Stimulated activated CD8-positive, alpha-beta memory T cell treated with anti-CD3 and anti-CD28 coated beads, Interleukin-15, amount 100 ng/mL, for 1 hour (primary cell): ENCODE measurements at places on chromosomes 7 and 10.

DNA sequence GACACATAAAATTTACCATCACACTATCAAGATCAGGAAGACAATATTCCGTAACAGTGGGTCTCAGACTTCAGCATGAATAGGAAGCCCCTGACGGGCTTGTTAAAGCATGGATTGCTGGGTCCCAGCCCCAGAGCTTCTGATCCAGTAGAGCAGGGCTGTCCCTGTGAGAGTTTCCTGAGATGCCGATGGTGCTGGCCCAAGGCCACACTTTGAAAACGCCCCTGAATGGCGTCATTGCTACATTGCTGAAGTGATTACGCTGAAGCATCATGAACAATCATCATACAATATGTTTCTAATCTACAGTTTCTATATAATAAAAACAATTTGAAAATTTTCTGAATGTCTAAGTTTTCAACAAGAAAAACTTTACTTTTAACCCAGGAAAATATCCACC lies 38.0 kb upstream of the TMEM72 start:
- DNase-seq, result no peak

- no peak for DNase-seq
Observed at GRCh38 chr7:148929176-148929575, 45.1 kb upstream of the EZH2 start.

- DNase-seq, result no peak
Observed at GRCh38 chr7:33644489-33644888, 260.9 kb upstream of the BMPER start.

GRCh38 chr7:137020351-137020750 lies 151.9 kb downstream of the CHRM2 start:
- no peak for DNase-seq

GRCh38 chr7:44072364-44073231 lies 7.2 kb upstream of the PGAM2 start:
- no peak for DNase-seq

DNA sequence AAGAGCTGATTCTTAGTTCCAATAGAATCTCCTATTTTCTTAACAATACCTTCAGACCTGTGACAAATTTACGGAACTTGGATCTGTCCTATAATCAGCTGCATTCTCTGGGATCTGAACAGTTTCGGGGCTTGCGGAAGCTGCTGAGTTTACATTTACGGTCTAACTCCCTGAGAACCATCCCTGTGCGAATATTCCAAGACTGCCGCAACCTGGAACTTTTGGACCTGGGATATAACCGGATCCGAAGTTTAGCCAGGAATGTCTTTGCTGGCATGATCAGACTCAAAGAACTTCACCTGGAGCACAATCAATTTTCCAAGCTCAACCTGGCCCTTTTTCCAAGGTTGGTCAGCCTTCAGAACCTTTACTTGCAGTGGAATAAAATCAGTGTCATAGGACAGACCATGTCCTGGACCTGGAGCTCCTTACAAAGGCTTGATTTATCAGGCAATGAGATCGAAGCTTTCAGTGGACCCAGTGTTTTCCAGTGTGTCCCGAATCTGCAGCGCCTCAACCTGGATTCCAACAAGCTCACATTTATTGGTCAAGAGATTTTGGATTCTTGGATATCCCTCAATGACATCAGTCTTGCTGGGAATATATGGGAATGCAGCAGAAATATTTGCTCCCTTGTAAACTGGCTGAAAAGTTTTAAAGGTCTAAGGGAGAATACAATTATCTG lies 1.6 kb downstream of the LRRTM3 start:
- no peak for DNase-seq

GRCh38 chr10:107618504-107618994 lies 454.0 kb upstream of the SORCS1 start:
- DNase-seq, result no peak

DNA sequence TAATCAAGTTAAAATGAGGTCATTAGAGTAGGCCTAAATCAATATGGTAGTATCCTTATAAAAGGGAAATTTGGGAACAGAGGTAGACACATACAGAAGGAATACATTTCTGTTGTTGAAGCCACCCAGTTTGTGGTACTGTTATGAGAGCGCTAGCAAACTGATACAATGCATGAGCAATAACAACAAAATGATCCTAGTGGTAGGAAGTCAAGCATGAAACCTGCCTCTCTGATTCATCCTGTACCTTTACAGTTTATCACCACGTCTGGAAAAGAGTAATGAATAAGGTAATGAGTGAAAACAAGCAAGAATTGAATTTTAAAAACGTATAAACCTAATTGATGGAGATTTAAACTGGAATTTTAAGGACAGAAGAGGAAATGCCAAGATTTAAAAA lies 217.2 kb downstream of the PCLO start:
- DNase-seq, result no peak

DNA sequence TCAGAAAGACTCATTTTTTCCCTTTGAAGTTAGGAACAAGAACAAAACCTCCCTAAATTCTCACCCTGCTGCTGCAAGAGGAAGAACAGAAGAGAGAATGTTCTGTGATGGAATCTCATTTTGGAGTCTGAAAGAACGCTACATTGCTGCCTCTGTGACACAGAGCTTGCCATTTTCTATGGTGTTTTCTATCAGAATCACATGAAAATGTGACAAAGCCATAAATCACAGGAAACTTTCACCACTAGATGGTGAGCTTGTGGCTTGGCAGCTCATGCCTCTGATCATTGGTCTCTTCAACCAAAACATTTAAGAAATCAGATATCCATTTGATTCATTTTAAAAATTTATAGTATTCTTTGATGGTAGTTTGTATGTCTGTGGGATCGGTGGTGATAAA lies 82.9 kb downstream of the CADPS2 start:
- DNase-seq, result no peak
